ENCODE measurements at places on chromosomes 6 and 20.

DNA sequence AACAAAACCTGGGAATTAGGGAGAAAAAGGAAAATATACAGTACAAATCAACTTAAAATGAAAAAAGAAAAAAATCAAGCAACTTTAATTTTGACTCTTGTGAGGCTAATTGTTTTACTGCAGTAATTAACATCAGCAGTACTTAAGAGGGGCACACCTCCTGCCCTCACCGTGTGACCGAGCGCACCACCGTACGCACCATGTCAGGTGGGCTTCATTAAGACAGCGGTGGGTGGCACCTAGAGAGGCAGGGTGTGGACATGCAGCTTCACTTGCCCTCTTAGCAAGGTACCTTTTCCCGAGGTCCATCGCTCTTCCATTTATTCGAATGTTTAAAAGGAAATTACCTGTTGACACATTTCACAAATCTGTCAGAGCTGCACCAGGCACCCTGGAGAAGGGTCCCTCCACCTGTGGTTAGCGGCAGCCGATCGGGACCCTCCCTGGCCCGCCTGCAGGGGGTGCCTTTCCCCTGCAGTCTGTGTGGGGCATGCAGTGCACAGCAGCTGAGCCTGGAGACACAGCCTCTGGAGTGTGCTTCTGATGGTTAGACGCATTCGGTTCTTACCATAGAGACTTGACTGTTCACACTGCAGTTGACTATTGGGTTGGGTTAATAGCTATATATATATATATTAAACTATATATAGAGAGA, 184.1 kb downstream of the TMEM242 start:
- no peak for DNase-seq

DNA sequence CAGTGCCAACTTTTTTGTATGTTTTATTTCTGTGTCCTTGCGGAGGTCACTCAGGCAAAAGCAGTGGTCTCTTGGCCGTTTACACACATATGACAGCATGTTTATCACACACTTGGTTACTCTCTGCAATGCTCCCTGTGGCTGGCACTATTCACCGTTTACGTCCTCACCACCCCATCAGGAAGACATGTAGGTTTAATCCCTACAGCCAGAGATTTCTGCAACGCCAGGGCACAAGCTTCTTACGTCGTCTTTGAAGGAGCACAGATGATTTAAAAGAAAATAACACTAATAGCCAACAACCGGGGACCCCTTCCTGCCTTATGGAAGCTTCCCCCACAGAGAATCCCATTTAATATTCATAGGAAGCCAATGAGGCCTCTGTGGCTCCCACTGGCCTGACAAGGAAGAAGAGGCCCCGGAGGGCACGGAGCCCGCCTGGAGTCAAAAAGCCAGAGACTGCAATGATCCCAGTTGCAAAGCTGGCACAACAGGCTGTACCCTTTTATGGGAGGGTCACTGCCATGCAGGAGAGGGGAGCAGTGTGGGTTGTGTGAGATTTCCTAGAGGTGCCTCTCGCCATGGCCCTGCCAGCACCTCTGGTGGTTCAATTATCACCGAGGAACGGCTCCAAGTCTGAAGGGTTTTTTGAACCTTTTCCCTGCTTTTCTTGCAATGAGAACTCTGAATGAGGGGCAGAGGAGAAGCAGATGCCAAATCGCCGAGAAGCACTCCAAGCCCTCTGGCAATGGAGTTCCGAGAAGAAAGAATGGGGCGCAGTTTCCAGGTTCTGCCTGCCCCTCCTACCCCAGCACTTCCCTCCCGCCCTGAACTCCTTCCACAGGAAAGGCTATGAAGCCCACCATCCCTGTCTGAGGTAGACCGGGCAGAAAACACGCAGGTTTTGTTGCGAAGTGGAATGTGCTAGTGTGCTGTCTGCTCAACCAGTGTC, 96.2 kb downstream of the THBS2 start:
- no peak for DNase-seq

DNA sequence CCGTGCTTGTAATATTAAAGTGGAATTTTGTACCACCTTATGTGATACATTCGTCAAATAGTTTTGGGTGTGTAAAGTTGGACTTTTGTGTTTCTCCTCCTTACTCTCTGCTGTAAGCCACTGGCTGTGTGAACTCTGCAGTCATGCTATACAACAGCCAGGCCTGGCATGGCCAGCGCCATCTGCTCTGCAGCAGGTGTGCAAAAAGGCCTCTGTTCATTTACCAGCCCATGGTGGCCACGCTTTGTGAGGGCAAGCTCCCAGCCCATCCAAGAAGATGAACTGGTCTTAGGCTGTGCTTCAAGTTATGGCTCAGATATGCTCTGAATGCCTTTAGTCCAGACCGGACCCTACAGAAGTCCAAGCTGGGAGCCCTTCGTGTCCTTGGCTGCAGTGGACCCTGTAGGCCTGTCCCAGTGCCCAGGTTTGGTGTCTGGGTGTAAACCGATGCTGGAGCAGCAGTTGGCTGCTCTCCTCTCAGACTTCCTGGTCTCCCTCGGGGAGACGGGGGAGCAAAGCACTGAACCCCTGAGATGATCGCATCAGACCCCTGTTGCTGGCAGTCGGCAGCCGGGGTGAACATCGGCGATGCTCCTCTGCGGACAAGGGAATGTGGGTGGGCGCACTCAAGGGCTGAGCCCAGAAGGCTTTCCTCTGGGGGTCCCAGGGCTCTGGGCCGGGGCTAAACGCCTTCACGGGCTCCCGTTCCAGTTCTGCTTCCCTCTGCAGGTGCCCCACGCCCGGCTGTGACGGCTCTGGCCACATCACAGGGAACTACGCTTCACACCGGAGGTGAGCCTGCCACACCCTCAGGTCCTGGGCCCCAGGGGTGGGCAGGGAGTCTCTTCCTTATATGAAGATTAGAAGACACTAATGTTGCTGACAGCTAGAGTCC, 28.6 kb upstream of the PCMTD2 start:
- no peak for DNase-seq

DNA sequence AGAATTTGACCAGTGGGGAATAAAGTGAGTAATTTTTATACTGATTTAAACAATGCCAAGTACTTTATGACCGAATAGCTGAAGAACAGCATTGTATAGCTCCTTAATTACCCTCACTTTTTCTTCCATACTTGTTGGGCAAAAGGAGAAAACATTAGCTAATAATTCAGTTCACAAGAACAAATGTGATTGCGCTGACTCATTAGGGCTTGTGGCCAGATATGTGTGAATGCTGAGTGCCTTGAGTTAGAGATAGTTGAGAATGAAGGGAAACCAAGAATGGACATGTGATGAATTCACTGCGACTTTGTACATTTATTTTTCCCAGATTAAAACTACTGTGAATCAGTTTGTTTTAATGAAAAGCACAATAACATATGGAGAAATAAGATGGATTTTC, 669.4 kb downstream of the TFAP2A start:
- DNase-seq = no peak

GRCh38 chr20:23446505-23446904, 6.2 kb downstream of the CST11 start:
- peak; percentile 22 for DNase-seq

GRCh38 chr6:81621816-81622395, 130.6 kb downstream of the TENT5A start:
- peak; percentile 13 for DNase-seq

DNA sequence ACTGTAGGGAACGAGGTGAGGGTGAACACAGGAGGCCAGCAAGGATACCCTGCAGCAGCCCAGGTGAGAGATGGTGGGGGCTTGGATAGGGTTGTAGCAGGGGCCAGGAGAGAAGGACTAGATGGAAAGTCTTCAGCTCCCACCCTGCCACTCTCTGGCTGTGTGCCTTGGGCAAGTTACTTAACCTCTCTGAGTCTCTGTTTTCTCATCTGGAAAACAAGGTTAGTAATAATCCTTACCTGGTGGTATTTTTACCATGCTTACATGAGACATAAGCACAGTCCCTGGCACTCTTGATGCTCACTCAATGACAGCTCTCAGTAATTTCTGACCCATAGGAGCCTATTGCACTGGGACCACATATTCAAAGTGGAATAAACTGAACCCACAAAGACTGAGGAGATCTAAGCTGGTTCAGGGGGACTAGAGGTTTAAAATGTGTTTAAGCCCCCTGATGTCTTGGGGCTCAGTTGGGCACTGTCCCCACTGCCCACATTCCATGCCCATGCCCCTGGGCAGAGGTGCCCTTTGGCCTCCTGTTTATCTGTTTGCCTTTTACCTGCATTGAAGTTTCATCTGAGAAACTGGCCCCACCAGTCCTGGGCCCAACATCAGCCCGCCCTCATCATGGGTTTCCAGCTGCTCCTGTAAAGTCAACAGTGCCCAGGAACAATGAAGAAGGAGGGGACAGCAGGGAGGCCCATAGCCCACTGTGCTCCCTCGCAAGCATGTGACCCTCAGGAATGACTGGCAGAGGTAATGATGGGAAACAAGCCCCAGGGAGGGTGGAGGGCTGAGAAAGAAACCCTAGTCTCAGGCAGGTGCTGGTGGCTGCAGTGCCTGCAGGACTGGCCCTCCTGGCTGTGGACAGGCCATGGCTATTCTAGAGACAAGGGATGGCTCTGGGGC, 104.0 kb downstream of the VEGFA start:
- no peak for DNase-seq

DNA sequence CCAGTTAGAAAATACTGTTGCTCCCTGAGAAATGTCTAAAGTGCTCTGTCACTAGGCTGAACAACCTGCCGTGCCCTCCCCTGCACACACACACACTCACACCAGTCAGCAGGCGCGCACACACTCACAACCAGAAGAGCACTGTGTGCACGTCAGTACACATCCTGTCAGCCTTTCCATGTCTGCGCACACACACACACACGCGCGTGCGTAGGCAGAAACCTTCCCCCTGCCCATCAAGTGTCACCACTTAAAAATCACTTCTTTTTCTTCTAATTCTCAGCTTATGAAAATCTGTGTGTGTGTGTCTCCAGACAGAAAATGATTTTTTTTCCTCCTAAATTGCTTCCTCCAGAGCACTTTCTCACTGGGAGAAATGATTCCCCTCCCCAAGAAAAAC, 100.3 kb downstream of the EDN3 start:
- DNase-seq = no peak

GRCh38 chr20:53513489-53514298, 79.9 kb downstream of the ZNF217 start:
- no peak for DNase-seq

DNA sequence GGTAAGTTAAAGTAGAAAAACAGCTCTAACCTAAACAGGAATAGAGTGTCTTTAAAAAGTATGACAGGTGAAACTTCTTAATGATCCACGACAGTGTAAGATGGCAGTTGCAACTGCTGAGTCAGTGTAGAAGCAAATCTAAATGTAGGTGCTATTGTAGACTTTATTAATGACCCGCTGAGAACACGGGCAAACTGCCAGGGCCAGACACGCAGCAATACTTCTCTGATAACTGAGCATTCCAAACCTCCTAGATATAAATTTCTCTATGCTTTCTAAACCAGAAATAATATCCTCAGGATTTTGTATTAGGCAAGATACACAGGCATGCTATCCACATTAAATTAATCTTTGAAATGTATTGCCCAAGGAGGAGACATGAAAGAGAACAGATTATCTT, 1076.4 kb downstream of the HACE1 start:
- peak; percentile 1 for DNase-seq

GRCh38 chr20:20836836-20837235, 124.4 kb upstream of the RALGAPA2 start:
- no peak for DNase-seq

GRCh38 chr6:154496793-154497517, 13.5 kb downstream of the CNKSR3 start:
- DNase-seq = no peak

- DNase-seq = no peak
Observed at GRCh38 chr20:57793421-57793820, 83.6 kb upstream of the PMEPA1 start.

DNA sequence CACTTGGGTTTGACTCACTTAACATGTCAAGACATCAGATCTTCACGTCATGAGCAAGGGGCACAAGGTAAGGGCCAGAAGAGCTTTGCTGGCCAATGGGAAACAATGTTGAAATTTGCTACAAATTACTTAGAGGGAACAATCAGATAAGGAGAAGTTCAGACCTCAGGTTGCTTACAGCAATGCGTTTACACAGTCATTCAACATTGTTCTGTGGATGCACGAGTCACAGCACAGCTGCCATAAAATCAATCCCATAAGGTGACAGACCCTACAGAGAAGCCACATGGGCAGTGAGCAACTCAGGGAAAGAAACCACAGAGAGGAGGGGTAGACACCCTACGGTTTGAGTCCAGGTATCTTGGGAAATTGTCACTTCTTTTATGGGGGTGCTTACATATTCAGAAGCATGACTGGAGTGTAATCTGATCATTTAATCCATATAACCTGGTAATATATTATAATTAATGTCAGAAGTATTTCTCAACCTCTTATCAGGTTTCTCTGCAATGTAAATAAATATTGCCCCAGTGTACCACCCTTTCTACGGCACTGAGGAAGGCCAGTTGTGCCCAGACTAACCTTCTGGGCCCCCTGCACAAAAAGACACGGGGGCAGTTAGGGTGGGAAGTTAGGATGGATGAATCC, 2.3 kb upstream of the SLC22A2 start:
- DNase-seq = no peak

GRCh38 chr6:164006459-164006858, 591.9 kb downstream of the QKI start:
- no peak for DNase-seq

GRCh38 chr6:38011937-38012336, 192.4 kb downstream of the ZFAND3 start:
- no peak for DNase-seq

GRCh38 chr6:72788188-72788587, 166.3 kb downstream of the KCNQ5 start:
- peak; percentile 63 for DNase-seq

DNA sequence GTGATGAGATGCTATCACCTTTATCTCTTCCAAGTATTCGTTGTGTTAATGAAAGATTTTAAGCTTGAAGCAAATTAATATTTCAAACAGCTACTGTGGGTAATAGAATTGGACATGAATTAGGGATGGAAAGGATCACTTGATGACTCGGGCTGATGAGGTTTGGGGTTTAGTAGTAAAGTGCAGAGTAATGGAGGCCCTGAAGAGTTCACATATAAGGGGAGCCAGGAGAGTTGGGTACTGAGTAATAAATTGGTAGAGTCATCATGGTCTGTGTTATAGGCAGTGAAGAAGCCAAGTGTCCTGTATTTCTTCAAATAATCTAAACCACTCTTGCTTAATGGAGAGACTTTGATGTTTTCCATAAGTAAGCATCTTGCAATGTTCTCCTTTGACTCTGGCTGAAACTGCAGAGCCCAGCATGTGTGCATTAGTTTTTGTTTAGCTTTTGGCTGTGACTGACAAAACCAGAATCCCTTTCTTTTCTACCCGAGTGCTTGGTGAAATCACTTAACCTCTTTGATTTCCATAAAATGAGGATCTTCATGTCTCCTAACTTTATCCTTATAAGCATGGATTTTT, 57.6 kb downstream of the L3MBTL3 start:
- no peak for DNase-seq

GRCh38 chr6:353642-354614, 37.6 kb upstream of the IRF4 start:
- DNase-seq = no peak

GRCh38 chr6:9398071-9398766, 962.9 kb upstream of the SLC35B3 start:
- DNase-seq = no peak

- DNase-seq = no peak
Observed at GRCh38 chr6:37095997-37096396, 74.0 kb upstream of the PIM1 start.

Measured in fibroblast of upper back skin (primary cell).